ENCODE measurements at places on chromosomes 13 and 19. TPM values are rescaled to one million over a fixed set of nuclear protein-coding genes. Genes with fewer than 3 reads are reported as not detected.

GAPDHS gene
- total RNA-seq: not detected

LRRC4B gene
- total RNA-seq: 0.81 TPM

GRCh38 chr13:40403509-40404241 is 262.8 kb downstream of the FOXO1 start:
- DNase-seq: no peak

DNA sequence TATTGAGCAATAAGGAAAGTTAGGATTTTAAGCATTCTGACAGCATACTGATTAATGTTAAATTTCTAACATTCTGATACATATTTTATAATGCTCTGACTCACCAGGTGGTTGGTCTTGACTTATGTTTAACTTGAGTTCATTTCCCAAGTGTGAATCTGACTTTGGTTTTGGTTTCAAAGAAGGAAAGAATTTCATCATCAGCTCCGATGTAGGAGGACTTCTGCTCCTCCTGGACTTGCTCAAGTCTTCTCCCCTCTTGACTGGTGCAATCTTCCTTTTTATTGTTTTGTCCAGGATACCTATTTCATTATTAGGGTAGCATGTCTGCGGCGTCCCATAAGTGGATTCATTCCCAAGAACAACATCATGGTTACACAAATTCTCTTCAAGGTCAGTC is 141.3 kb downstream of the RNF17 start:
- no peak for DNase-seq

DNA sequence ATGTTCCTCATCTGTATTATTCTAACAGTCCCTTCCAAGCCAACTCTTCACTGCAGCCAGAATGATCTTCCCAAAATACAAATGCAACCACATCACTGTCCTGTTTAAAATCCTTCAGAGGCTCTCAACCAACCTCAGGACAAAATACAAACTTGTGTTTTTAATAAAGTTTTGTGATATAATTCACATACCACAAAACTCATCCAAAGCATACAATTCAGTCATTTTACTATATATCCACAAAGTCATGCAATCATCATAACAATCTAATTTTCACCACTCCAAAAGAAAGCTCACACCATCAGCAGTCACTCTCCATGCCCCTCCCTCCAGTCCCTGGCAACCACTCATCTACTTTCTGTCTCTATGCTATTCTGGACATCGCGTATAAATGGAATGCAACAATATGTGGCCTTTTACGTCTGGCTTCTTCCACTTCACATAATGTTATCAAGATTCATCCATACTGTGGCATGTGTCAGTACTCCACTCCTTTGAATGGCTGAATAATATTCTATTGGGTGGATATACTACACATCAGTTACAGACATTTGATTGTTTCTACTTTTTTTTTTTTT is 81.7 kb upstream of the DOCK9 start:
- no peak for DNase-seq

GRCh38 chr19:53980539-53981375 is 10.7 kb upstream of the CACNG6 start:
- no peak for DNase-seq

GRCh38 chr19:5472286-5472685 is 17.1 kb downstream of the ZNRF4 start:
- no peak for DNase-seq

TSSK6 gene
- total RNA-seq: 1.2 TPM

DNA sequence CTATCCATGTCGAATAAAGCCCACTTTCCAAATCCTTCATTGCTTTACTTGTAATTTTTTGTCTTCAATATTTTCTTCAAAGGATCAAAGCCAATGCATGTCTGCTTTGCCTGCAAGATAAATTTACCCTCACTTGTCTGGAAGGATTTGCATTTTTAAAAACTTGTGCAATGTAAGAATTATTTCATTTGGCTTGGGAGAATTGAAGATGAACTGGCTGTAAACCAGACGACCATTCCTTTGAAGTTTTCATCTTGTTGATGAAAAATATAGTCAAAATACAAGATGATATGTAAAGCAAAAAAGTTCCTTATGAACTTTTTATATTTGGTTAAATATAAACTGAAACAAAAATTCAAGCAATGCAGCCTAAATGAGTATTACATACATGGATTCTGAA is 225.0 kb downstream of the SLITRK1 start:
- DNase-seq: no peak

GRCh38 chr13:33845572-33846302 is 27.8 kb downstream of the RFC3 start:
- no peak for DNase-seq

DNA sequence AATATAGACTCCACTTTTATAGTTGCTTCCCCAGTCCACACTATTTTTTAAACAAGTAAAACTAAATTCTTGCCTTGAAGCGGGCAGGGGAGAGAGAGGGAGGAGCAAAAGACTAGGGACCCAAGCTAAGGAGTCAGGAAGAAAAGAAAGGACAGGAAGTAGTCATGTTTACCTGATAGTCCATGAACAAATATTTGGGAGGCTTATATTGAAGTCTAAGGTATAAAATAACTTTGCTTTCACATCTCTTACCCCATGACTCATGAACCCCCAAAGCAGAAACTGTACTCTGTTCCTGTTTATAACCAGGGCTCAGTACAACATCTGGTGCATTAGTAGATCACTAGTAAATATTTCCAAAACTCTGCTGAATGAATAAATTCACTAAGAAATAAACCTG is 67.3 kb downstream of the ZAR1L start:
- no peak for DNase-seq

GRCh38 chr13:97266332-97266731 is 44.2 kb downstream of the MBNL2 start:
- no peak for DNase-seq

SBK2 gene
- total RNA-seq: 2.0 TPM

GRCh38 chr19:54230031-54230430 is 7.2 kb upstream of the LILRB3 start:
- no peak for DNase-seq

DNA sequence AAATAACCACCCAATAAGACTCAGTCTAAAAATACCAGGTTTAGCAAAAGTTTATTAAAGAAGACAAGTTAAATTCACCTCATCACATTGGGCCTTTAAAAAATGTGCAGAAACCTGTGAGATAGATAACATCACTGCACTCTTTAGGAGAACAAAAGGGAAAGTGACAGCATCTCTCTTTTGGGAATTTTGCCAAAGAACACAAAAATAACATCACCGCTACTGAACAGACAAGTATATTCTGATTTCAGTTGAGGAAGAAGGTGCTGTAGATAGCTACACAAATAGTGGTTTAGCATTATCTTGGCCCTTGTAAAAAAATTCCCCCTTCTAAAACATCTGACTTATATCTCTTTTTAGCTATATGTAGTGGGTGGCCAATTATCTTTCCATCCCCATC is 244.7 kb downstream of the VWA8 start:
- DNase-seq: no peak

ZNF580 gene
- 29.0 TPM for total RNA-seq

DNA sequence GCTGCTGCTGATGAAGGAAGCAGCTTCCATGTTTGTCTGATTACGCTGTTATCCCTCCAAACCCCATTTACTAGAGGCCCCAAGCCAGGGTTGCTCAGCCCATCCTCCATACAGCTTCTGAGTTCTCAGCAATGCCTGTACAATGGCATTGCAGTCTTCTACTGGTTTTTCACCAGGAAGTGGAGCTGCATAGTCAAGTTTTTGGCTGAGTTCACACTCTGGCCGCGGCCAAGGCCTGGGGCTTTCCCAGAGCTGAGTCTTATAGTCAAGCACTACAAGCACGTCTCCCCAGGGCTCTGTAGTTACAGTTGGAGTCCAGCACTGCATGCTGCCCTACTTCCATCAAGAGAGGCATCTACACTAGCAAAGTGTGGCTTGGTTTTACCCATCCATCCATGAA is 182.5 kb downstream of the POU4F1 start:
- no peak for DNase-seq

ZNF8 gene
- 6.2 TPM for total RNA-seq

- no peak for DNase-seq
Measured at GRCh38 chr13:110402299-110403069, 95.4 kb downstream of the COL4A2 start.

DNA sequence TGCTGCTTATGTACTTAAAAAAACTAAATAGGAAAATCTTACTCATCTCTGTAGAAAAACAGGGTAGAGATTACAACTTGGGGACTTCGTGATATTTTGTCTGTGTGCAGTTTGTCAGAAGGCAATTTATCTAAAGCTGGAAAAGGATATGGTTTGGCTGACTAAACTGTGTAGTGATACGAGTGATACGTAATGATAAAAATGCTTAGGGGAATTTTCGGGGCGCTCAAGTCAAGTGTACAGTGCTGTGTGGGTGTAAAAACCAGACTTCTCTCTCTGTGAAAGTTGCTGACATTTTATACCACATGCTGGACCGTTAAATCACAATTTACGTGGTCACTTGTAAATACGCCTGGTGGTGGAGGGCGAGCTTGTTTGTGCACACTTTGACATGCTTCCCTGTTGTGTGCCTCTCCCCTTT is 221.7 kb downstream of the KCNRG start:
- DNase-seq: no peak

DNA sequence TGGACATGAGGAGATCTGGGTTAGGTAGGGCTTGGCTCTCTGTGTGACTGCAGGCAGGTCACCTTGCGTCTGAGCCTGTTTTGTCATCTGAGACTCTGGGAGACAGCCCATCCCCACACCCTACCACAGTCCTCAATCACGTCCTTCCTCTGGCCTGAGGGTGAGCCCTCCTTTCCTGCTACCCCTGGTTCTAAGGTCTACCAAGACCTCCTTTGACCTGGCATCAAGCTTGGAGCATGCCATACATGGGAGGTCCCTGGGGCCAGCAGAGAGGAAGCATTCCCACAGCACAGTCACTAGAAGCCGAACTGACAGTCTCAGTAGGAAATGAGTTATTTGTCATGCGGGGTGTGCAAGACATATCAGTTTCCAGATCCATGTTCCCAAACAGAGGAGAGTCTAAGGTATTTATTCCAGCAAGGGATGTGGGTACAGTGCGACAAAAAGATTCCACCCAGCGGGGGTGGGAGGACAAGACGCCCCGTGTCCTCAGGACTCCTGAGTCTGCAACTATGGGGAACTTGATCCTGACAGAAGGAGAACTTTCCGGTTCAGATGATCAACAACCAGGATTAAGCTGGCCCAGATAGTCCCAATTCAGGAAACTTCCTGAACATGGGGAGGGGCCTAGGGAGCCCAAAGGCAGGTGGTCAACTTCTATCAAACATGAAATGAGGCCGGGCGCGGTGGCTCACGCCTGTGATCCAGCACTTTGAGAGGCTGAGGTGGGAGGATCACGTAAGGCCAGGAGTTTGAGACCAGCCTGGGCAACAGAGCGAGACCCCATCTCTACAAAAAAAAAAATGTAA is 9.5 kb downstream of the ARRDC2 start:
- no peak for DNase-seq

- DNase-seq: no peak
Measured at GRCh38 chr19:29967623-29968022, 25.6 kb downstream of the URI1 start.

GRCh38 chr19:41915776-41916414 is 12.4 kb downstream of the ERFL start:
- DNase-seq: no peak

NPAS1 gene
- 0.54 TPM for total RNA-seq

ONECUT3 gene
- not detected for total RNA-seq

- DNase-seq: no peak
Measured at GRCh38 chr19:28504727-28505126, 708.2 kb downstream of the UQCRFS1 start.

DNA sequence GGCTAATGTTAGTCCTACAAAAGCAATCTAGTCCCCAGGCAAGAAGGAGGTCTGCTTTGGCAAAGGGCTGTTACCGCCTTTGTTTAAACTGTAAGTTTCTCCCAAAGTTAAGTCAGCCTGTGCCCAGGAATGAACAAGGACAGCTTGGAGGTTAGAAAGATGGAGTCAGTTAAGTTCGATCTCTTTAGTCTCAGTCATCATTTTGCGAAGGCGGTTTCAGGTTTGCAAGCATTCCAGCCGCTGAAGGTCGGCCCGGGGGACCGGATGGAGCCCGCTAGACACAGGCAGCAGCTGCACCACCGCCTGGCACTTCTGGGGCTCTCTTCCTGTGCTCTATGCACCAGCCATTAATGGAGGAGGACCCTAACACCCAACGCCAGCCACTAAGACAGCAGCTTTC is 91.3 kb downstream of the STK24 start:
- no peak for DNase-seq

ANGPTL8 gene
- total RNA-seq: not detected

- DNase-seq: no peak
Measured at GRCh38 chr19:45613926-45614725, 12.1 kb upstream of the GPR4 start.

GNG7 gene
- 30.9 TPM for total RNA-seq

KDELR1 gene
- total RNA-seq: 70.1 TPM

DNA sequence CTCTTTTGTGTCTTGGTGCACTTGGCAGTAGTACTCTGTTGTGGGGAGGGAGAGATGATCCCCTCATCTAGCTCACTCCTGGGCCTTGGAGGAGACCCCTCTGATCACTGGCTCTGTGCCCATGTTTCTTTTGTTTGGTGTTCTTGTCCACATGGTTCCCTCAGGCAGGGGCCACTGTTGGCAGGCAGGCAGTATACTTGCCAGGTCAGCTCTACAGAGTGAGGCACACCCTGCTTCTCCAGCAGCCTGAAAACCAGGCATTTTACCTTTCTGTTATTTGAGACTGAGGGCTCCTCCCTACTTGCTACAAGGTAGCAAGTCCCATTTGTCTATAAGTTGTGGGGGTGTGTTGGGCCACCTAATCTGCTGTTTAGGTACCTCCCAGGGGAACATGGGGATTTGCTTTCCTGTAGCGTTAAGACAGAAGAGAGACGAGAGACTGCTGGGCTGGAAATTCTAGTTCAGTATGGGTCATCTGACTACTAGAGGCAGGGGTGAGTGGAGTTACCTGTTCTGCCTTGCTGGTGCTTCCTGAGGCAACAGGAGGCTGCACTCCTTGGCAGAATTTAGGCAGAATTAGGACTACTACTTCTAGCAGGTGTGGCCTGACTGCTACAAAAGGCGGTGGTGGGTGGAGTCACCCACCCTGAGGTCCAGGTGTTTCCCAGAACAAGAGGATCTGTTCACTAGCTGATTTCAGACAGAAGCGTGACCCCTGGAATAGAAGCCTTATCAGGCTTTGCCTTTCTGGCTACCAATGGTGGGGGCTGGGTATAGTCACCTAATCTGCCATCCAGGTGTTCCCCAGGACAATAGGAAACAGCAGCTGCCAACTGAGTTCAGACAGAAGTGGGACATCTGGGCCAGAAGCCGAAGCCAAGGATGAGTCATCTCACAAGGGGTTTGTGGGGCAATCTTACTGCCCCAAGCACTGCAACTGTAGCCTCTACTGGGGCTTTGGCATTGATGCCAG is 843.0 kb upstream of the ATXN8OS start:
- no peak for DNase-seq

CDC42EP5 gene
- total RNA-seq: 14.2 TPM

GRCh38 chr13:30375265-30375835 is 46.9 kb upstream of the UBE2L5 start:
- no peak for DNase-seq

- no peak for DNase-seq
Measured at GRCh38 chr13:72839831-72840426, 58.0 kb downstream of the PIBF1 start.

- DNase-seq: no peak
Measured at GRCh38 chr13:39956036-39956435, 300.6 kb downstream of the COG6 start.
